IMR-90 (cell line): ENCODE measurements at places on chromosomes 3 and 15. TPM values are rescaled to one million over a fixed set of nuclear protein-coding genes. Genes with fewer than 3 reads are reported as not detected.

DNA sequence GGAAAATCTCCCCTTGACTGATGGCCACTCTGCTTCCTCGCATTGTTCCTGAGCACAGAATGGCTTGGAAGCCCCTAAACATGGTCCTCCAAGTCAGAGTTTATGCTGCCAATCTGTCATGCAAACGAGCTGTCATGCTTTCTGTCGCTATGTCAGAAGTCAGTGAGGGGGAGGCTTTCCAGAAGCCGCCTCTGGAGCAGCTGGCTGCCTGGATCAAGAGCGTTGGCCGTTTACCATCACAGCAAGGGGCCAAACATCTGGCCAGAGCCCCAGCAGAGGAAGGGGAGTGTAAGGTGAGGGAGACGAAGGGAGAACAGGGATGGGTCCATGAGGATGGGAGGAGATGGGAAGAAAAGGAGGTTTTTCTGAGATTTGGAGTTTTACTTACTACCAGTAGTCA lies 372.6 kb upstream of the NR2F2 start:
- no peak for DNase-seq

DNA sequence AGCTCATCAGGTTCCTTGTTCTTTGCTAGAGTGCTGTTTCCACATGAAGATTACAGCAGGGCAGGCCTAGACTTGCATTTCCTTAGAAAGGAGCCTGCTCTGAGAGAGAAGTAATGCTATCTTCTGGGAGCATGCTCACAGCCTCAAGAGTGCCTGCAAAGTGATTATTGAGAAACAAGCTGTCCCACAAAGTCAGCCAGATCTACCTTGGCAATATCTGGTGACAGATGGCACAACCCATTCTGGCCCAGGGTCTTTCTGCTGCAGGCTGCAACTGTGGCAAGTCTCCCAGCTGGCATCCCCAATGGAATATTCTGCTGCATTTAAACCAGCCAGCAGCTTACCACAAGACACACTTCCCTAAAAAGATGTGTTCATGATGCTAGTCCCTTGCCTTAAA lies 29.3 kb downstream of the MTMR10 start:
- no peak for DNase-seq

DNA sequence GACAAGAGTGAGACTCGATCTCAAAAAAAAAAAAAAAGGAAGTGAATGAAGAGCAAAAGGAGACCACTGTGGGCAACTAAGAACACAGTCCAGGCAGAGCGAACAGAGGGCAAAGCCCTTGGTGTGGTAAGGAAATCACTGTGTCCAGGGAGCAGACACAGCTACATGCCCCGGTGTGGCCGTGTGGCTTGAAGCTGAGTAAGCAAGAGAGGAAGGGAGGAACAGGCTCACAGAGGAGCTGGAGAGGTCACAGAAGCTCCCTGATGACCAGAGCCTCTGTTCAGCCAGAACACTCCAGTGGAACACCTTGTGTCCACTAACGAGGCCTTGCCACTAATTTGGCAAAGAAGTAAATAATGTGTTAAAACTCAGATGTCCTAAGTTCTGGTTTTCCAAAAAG lies 60.6 kb upstream of the GATA2 start:
- DNase-seq: no peak

The LYZL4 gene
- not detected in 2 replicates for total RNA-seq

The CACNA1D gene
- under 0.01 TPM in 1 of 2 replicates, not detected in the other for total RNA-seq

The TRIM71 gene
- not detected in 2 replicates for total RNA-seq

DNA sequence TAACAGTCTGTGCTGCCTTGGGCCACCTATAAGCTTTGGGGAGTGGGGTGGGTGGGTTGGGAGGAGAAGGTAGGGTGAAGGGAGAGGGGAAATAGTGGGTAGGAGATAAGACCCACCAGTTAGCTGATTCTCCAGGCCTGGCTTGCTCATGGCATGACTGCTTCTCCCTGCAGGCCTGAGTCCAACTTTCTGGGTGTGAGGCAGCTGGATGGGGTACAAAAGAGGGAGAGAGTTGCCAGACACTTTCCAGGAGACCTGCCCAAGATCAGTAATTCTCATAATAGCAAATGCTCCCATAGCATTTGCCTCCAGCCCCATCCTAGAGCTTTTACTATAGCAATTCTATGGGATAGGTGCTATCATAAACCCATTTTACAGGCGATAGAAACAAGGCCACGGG lies 7.7 kb downstream of the CGNL1 start:
- no peak for DNase-seq

GRCh38 chr15:81394603-81395002 lies 20.6 kb upstream of the TMC3 start:
- no peak for DNase-seq

The PPP1R14D gene
- total RNA-seq: not detected in 2 replicates

GRCh38 chr3:182739619-182740018 lies 53.7 kb upstream of the ATP11B start:
- peak; percentile 75 for DNase-seq

DNA sequence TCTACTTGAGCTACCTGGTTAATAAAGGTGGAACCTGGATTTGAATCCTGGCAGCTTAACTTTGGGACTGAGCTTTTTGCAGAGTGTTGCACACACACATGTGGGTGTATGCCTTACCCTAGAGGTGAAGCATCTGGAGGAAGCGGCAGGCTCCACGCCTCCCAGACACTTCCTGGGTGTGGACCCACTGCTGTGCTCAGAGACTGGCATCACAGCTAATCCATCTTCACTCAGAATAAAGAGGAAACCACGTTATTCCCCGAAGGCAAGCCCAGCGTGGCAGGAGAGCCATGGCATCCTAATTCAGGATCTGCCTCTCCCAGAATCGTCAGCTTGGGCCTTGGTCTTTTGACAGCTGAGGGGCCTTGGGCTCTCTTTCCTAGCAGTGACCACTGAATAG lies 25.5 kb downstream of the CCDC13 start:
- no peak for DNase-seq

- peak; percentile 16 for DNase-seq
These were observed 49.0 kb downstream of the B3GNT5 start for GRCh38 chr3:183301937-183302580.

DNA sequence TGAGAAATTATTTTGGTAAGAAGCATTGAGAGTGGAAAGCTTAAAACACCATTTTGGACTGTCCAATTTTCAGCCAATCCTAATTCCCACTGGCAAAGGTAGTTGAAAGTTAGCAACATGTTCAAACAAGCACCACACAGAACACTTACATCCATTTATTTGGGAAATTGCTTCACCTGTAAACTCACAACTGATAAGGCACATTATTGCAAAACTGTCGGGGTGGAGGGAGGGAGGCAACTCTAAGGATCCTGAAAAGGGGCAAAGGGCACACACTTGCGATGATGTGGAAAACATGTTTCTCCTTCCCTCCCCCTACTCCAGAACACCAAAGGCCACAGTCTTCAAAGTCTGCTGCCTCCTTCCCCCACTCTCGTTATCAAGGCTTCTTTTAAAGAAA lies 9.4 kb downstream of the TMEM41A start:
- DNase-seq: no peak

DNA sequence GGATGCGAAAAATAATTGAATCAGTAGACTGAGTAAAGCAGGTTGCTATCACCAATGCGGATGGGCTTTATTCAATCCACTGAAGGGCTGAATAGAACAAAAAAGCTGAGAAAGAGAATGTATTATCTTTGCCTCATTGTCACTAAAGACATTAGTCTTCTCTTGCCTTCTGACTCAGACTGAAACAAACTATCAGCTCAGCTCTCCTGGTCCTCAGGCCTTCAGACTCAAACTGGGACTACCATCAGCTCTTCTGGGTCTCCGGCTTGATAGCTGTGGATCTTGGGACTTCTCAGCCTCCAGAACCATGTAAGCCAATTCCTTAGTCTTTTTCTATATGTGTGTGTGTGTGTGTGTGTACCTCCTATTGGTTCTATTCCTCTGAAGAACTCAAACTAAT lies 12.6 kb downstream of the IFT57 start:
- DNase-seq: no peak

The AADACL2 gene
- total RNA-seq: not detected in 2 replicates

GRCh38 chr15:86312486-86312885 lies 232.8 kb downstream of the AGBL1 start:
- no peak for DNase-seq

The GOLGA8G gene
- not detected in 2 replicates for total RNA-seq

DNA sequence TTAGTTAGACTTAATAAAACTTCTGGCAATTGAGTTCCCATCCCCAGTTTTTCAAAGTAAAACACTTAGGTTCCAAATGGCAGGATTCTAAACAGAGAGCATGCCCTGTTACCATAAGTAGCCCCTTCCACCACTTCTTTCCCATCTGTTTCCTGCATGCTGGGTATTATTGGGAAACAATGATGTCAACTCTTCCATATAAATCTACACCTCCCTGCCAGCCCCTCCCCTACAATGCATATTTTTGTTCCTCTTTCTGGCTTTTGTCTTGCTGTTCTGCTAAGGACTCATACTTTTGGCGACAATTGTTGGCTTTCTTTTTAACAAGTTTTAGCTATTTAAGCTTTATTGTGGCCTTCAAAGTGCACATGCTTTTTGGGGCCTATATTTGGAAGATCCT lies 11.1 kb downstream of the ARHGAP31 start:
- DNase-seq: no peak

DNA sequence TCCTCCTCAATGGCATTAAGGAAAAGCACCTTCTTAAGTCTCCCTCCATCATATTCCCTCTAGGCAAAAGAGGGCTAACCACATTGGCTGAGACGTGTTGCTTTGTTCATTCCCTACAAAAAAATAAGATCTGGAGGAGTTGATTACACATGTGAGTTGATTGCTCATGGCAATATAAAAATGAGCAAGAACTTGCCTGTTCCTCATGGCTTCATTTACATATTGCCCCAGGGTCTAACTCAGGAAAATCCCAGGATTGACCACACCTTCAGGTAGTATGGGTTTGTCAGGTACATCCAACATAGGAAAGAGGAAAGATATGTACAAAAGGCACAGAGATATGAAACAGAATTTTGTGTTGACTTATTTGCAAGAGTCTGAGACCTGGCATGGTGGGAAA lies 35.5 kb downstream of the NFKBIZ start:
- no peak for DNase-seq

DNA sequence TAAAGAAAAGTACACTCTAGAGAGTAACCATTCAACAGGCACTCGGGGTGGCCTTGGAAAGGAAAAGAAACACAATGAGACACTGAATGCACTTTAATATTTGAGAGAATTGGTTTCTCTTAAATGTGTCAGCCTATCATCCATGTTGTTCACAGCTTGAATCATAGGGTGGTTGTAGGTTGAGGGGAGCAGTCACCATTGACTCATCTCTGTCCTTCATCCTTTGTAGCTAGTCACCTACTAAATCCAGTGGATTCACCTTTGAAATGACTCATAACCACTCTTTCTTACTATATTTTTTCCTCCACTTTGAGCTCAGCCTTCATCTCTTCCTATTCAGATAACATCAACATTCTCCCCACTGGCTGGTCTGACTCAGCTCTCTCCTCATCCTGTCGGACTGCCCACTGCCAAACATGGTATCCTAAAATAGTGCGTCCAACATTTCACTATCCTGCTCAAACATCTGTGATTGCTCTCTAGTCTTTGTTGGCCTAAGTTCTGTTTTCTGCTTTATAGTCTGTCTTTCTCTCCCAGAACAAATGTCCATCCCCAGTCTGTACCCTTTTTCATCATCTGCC lies 182.7 kb upstream of the GADL1 start:
- DNase-seq: peak; percentile 96

GRCh38 chr3:13051066-13051465 lies 22.2 kb downstream of the IQSEC1 start:
- DNase-seq: no peak

The PLA2G4B gene
- under 0.01 and 0.18 TPM in 2 replicates for total RNA-seq

- no peak for DNase-seq
These were observed 1.4 kb downstream of the LYSMD2 start for GRCh38 chr15:51736069-51736468.

- DNase-seq: no peak
These were observed 46.0 kb downstream of the ITGA11 start for GRCh38 chr15:68385671-68386586.

The HEG1 gene
- total RNA-seq: 23.9 and 25.6 TPM in 2 replicates

DNA sequence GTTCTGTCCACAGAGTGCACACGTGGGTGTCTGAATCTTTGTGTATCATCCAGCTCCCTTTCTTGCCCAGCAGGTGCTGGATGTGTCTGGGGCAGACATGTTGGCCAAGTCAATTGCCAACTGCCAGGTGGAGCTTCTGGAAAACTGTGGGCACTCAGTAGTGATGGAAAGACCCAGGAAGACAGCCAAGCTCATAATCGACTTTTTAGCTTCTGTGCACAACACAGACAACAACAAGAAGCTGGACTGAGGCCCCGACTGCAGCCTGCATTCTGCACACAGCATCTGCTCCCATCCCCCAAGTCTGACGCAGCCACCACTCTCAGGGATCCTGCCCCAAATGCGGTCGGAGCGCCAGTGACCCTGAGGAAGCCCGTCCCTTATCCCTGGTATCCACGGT lies 12.5 kb upstream of the RPP14 start:
- DNase-seq: no peak

DNA sequence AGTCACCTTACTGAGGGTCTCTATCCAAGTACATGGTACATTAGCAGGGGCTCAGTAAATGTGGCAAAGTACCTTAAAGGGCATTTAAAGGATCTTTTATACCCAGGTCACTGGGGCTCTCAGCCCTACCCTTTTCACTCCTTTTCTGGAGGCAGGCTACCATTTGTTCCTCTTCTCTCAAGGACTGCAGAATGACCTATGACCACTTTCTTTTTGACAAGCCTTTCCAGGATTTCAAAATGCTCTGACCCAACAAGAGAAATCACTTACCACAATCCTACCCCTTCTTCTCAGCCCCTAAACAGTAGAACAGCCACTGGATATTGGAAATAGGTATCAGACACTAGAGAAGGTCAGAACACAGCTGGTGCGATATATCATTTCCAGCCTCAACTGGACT lies 221.8 kb upstream of the TPRG1 start:
- DNase-seq: no peak

GRCh38 chr3:100155128-100155527 lies 40.8 kb upstream of the FILIP1L start:
- peak; percentile 18 for DNase-seq

The GP5 gene
- total RNA-seq: under 0.01 TPM in 2 replicates

DNA sequence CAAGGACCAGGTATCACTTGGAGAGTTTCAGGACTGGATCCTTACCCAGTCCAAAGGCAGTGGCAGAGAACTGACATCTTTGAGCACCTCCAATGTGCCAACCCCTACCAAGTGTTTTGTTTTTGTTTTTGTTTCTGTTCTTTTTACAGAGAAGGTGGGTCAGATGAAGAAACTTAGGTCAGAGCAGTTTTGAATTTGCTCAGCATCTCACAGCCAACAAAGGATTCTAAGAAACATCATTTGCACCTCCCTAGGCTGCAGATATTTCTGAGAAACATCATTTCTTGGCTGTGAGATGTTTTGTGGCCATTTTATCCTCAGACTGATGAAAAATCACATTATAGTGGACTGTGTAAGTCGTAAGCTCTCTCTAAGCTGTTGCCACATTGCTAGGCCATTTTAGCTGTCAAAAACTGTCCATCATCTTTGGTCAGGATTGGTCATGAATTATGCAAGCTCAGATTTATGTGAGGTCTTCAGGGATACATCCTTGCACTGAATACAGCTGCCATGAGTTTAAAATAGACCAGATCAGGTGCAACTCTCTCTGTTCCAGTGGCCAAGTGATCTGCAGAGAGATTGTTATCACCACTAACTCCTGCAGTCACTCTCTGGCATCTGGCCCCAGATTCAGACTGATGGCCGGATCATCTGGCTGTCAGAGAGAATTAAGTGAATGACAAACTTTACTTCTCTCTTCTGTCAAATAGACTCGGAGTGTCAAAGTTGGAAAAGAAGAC lies 341.5 kb downstream of the EPHB1 start:
- DNase-seq: no peak
